HCT116 (cell line): ENCODE measurements at places on chromosomes 4 and X. TPM values are rescaled to one million over a fixed set of nuclear protein-coding genes. Genes with fewer than 3 reads are reported as not detected.

The RAB33A gene
- not detected for total RNA-seq

The CXCL11 gene
- total RNA-seq, result not detected

- no peak for DNase-seq
These were observed 110.3 kb downstream of the UCHL1 start for GRCh38 chr4:41366911-41367517.

- DNase-seq, result no peak
These were observed 183.6 kb upstream of the FTHL17 start for GRCh38 chrX:31255310-31256033.

DNA sequence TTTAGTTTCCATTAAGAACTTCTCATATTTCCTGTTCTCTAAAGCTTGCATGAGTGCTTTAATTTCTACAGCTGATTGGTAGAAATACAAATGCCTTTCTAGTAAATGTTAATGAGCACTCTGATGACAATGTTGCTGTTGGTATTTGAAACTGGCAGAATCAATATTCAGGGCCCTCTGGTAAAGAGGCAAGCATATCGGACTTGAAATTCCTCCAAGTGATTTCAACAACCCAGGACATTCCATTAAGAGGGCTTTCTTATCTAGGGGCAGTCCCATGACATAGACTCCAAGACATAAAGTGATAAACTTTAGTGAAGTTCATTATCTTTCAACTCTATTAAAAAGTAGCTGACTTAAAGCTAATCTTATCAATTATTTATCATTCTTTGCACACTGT, 83.1 kb upstream of the VCX start:
- no peak for DNase-seq

DNA sequence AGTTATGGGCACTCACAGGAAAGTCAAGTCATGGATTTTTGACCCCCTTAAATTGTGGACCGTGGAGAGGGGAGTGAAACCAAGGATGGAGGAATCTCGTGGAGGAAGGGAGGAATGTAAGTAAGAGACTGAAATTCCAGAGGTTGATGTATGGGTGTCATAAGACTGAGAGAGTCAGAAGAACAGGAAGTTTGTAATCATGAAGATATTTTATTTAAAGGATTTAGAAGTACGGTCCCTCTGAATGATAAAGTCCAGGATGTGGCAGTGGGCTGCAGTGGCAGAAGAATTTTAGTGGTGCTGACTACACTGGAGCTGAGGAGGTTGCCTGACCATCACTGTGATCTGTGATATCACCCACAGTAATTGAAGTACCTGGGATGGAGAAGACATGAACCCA, 57.8 kb downstream of the DCLK2 start:
- no peak for DNase-seq
